ENCODE measurements at places on chromosomes 13 and 19.

DNA sequence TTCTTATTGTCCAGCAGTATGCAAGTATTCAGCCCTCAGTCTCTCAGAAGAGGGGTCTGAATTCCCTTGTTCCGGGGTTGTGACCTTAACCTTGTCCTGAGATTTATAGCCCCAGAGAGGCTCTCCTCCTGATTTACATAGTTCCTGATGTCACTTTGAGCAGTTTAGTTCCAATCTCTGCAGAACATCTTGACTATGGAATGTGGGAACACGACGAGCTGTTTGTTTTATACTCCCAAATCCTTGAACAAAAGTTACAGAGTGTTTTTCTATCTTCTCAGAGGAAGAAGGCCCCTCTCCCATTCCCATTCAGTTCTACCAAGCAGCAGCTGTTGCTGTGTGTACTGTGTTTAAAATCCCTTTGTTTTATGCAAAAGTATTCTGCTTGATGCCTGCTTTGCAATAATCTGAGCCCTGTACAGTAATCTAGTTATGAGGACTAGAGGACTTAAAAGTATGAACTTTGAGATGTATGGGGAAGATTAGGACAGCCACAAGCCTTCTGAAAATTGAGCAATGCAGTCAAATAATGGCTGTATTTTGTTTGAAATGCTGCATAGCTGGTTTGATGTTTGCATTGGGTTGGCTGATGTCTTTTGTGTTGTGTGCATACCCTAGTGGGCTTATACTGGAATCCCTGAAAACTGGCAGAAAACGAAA lies 74.7 kb downstream of the KL start:
- DNase-seq: no peak

DNA sequence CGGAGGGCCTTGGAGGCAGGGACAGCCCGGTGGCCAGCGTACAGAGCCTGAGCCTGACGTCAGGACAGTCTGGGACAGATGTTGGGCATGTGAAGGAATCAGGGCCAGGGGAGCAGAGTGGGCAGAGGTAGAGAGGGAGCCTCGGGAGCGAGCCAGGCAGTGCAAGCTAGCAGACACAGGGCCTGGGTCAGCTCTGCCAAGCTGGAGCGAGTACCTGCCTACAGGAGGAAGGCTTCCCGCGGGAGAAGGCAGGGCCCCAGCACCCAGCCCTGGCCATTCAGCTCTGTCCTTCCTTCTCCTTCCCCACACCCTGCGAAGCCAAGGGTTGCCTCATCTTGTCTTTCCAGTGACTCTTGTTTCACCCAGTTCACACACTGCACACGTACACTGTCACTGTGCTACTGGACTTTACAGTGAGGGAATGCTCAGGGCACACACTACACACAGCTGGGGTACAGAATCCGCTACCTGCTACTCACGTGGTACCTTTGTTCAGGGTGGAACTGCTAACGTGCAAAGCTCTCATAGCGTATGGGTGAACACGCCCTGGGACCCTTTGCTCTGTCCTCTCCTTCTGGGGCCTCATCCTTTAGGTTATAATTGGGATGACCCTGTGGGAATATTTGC lies 9.8 kb upstream of the C1QTNF9 start:
- DNase-seq: no peak

DNA sequence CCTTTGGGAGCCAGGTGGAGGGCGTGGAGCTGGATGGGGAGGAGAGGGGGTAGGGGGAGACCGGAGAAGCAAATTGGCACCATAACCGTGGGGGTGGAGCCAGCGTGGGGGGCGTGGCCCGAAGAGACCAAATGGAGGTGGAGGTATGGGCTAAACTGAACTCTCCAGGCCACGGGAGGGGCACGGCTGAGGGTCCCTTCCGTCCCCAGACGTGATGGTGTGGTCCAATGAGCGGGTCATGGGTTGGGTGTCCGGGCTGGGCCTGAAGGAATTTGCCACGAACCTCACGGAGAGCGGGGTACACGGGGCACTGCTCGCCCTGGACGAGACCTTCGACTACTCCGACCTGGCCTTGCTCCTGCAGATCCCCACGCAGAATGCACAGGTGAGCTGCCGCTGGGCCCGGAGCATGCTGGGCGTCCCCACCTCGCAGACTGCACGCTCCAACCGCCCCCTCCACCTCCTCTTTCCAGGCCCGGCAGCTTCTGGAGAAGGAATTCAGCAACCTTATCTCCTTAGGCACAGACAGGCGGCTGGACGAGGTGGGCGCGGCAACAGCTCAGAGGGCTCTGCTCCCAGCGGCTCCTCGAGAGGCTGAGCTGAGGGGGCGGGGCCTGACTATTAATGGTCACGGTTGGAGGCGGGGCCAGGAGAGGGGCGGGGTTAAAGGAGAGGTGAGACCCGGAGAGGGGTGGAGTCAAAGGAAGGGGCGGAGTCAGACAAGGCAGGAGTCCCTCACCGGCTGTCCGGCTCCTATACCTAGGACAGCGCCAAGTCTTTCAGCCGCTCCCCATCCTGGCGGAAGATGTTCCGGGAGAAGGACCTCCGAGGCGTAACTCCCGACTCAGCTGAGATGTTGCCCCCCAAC lies 6.2 kb downstream of the HRC start:
- DNase-seq: peak; percentile 89

- no peak for DNase-seq
Measured at GRCh38 chr13:77274126-77274525, 52.8 kb downstream of the MYCBP2 start.

DNA sequence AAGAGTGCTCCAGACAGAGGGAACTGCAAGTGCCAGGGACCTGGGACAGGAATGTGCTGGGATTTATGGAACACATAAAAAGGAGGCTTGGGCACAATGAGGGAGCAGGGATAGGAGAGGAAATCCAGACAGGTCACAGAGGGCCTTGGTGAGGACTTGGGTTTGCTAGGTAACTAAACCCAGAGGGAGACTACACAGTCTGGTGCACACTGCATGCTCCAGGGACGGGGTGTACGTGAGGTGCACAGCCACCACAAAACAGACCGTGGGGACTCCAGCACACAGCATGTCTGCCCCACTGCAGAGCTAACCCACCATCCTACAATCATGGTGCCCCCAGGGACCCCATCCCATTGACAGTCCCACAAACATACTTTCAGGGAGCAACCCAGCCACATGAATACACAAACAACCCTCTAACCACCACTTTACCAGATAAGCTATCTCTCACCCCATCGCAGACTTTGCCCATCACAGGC lies 5.5 kb upstream of the ZFP36 start:
- DNase-seq: no peak

- DNase-seq: no peak
Measured at GRCh38 chr13:100734194-100734720, 59.7 kb upstream of the TMTC4 start.

DNA sequence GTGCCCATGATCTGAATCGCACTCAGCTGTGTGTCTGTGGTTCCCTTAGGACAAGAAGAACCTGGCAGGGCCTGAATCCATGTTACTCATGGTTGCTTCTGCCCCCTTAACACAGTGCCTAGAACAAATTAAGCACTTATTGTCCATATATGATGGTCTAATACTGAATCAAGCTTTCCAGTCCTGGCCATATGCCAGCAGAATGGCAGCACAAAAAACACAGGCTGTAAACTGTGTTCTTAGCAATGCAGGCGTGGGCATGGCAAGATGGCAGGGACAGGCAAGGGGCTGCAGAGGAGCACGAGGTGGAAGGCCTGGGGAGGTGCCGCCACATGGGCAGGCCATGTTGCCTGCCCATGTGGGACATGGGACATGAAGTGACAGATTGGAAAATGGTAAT lies 68.2 kb downstream of the LATS2 start:
- DNase-seq: no peak

DNA sequence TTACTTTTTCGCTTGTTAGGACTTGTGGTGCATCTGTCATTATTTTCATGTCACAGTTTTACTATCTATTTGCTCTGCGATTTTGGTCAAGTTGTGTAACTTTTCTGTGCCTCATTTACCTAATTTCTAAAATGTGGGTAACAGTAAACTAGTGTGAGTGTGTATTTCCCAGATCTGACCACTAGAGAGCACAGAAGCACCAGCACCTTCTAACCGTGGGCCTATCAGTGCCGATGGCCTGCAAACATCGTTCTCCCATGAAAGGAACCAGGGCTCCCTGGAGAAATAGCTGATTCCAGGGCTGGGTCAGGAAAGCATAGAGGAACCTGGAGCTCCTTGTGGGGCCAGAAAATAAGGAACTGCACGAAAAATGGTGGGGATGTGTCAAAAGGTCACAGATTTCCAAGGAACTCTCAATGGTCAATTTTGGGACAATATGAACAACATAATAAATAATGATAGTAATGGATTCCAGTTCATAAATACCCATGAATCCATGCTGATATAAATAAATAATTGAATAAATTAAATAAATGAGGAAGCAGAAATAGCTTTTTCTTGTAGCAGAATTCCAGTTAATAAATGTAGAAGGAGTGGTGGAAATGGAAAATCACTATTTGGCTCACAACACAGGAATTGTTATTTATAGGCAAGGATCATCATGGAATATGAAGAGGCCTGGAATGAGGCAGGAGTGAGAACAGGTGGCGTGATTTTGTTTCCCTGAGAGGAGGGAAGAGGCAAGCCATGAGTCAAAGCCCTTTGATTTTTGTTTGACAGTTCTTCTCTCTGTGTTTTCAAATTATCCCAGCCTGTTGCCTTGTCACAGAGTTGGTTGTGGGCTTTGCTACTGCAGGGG lies 31.1 kb downstream of the CEACAM8 start:
- DNase-seq: peak; percentile 2

DNA sequence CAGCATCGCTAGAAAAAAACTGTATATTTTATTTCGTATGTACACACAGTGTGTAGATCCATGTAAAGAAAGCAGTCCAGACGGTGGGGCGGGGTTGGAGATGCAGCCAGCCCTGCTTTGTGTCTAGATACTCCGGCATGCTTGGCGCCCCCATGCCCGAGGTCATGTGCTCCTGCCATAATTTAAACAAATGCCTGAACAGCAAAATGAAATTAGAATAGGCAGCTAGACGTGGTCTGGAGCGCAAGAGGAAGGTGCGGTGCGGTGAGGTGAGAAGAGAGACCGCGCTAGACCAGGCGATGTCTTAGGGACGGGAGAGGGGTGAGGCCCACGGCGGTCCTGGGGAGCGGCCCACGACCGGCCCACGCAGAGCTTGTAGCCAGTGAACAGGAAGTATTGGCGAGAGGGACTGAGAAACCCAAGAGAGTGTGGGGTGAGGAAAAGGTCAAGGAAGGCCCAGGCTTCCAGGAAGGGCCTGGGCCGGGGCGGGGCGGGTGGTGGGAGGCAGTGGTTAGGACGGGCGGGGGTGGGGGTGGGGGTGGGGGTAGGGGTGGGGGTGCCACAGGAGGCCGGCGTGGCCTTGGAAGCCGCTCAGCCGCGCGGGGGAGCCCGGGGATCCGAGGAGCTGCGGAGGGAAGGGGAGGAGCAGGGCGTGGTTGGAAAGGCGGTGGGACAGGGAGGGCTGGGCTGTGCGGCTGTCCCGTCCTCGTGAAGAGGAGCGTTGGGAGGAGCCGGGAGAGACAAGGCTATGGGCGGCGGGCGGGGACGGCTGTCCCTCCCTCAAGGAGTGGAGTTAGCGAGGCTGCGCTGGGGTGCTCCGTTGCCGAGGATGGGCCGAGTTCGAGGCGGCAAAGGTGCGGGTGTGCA lies 254.7 kb upstream of the SGCG start:
- no peak for DNase-seq

DNA sequence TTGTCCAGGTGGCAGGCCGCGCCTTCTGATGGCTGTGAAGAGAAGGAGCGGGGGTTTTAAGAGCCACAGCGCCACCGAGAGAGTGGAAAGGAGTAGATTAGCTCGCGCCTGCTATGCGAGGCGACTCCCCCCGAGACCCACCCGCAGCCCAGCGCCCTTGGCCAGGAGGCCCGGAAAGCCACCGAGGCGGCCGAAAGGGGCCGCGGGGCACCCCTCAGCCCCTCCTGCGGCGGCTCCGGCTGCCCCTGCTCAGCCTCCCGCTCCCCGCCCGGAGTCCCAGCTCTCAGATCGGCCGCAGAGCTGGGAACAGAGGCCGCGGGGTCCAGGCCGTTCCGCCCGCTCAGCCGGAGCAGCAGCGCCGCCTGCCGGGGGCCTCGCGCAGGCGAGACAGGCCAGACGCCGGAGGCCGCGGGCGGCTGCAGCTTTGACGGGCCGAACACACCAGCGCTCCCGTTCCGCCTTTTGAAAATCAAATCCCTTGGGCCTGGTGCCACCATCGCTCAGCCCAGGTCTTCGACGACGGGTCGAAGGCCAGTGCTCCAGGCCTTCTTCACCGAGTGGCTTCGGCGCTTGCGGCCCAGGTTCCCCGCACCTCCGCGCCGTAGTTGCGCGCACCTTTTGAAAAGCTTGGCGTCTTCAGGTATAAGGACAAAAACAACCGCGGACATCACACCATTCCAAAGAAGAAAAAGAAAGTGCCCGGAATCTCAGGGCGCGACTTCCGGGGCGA lies 15.3 kb downstream of the CDX2 start:
- DNase-seq: peak; percentile 40

- no peak for DNase-seq
Measured at GRCh38 chr13:105997581-105998550, 537.6 kb downstream of the EFNB2 start.

GRCh38 chr13:94053986-94054593 lies 425.4 kb downstream of the DCT start:
- no peak for DNase-seq

- DNase-seq: no peak
Measured at GRCh38 chr13:30400376-30400775, 21.9 kb upstream of the UBE2L5 start.

DNA sequence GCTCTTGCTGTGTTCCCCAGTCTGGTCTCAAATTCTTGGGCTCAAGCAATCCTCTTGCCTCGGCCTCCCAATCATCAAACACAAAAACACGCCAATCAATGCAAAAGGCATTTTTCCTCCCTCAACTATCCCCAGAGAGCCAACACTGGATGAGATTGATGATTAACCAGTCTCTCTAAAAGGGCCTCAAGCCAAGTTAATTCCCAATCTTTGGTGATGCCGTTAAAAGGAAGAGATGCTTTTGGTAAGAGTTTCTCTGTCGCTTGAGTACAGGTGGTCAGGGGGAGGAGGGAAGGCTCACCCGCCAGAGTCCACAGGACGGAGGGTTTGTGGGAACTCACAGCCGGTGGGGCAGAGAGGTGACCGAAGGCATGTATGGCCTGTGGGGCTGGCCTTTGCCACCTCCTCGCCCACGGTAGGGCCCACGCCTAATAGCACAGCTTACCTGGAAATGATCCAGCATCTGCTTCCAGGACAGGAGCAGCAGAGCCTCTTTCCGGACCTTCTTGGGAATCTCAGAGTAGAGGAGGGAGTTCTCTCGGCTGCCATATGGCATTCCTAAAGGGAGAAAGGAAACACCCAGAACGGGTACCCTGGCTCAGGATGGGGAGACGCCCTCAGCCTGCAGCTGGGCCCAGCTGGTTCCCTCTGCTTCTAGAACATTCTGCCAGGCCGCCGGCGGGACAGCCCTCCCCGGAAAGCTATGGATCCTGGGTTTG lies 18.1 kb downstream of the DPP9 start:
- no peak for DNase-seq

- DNase-seq: no peak
Measured at GRCh38 chr13:29758531-29759114, 91.8 kb downstream of the UBL3 start.
